ENCODE measurements at places on chromosomes 2 and 18.

DNA sequence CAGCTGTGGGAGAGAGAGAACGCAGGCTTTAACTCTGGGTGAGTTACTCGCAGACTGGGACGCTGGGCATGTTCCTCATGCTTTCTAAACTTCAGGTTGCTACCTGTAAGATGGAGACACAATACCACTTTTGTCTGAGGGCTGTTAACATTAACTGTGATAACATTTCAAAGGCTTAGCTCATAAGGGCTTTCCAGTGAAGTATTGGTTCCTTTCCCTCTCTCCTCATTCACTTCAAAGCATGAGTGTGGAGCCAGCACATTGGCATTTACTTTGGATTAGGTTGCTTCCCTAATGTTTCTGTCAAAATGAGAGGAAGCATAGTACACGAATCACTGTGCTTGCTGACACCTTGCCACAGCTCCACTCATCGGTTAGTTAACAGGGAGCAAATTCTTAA is 30.2 kb downstream of the INSIG2 start:
- no peak for DNase-seq

- DNase-seq = no peak
These were observed 342.3 kb upstream of the EPHA4 start for GRCh38 chr2:221914334-221914880.

DNA sequence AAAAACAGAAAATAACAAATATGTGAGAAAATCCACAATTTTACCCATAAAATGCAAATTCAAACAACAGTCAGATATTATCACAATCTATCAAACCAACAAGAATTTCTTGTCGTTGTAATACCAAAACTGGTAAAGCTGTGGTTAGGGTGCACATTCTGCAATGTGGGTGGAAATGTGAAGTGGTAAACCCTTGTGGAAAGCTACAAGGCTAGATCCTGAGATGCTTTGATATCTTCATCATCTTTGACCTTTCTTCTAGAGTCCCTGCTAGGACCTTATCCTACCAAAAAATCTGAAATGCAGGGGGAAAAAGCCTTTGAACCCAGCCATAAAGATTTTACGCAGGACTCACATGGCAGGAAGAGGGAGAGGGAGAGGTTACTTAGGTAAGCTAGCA is 17.2 kb upstream of the ATG16L1 start:
- DNase-seq = no peak

GRCh38 chr2:8535469-8535795 is 146.4 kb upstream of the ID2 start:
- no peak for DNase-seq

GRCh38 chr2:215906458-215906857 is 106.9 kb downstream of the MREG start:
- DNase-seq = no peak

DNA sequence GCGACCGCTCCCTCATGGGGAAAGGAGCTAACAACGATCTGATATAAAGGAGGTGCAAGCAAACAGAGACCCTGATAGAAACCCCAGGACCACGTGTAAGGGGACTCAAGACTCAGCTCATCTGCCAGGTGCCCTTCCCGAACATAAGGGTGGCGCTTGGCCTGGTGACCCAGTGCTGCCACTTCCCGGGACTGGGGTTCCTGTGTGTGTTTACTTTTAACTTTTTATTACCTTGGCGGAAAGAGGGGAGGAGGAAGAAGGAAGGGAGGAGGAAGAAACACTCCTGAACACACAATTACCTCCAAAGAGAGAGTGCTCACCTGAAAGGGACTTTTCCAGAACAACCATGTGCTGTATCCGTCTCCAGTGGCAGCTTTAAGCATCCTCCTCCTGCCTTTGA is 56.5 kb upstream of the EDAR start:
- no peak for DNase-seq

- DNase-seq = no peak
These were observed 137.5 kb downstream of the PHLPP1 start for GRCh38 chr18:62852851-62853250.

DNA sequence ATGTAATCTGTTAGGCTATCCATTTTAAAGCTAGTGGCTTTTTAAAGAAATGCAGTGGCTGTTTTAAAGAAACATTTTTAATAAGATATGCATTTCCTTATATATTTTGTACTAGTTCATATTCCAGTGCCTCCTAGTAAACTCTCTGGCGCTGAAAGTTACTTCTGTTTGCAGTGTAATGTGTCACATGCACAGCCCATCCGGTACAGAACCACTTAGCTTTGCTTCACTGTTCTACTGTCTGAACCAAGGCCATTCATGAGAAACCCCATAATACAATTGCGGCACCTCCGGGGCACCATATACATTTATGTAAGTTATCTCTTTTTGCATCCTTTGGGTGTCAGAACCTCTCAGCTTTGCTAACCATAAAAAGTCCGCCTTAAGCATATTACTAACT is 114.6 kb upstream of the KCTD1 start:
- DNase-seq = no peak

DNA sequence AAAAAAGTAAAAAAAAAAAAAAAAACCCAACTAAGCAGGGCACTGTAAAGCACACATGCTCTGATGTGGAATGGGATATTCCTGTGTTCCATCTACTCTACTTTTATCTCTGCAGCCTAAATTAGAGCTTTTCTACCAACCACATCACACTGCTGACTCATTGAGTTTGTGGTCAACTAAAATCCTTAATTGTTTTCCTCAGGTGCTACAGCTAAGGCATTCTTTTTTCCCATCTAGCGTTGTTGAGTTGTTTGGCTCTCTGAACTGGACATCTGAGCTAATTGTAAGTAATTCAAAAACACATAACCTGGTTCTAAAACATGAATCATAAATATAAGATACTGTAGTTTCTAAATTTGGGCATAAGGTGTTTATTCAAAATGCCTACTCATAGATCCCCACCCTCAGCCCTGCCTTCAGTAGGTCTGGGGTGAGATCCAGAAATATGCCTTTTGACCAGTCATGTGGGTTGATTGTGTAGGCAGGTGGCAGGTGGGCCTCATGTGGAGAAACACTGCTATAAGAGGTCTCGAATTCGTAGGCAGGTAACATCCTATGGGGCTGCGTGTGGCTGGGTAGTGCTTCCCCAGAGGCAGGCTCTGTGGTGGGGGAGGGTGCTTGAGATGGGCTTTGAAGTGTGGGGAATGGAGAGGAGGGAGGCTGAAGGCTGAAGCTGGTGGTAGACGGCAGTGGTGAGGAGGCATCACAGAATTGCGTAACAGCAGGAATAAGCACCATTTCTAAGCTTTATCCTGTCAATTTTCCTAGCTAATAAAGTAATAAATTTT is 27.2 kb downstream of the ANKRD29 start:
- DNase-seq = peak; percentile 30

- DNase-seq = no peak
These were observed 601.1 kb upstream of the PIK3C3 start for GRCh38 chr18:41353777-41354528.

- no peak for DNase-seq
These were observed 60.7 kb downstream of the KCTD18 start for GRCh38 chr2:200449149-200449548.

- no peak for DNase-seq
These were observed 222.1 kb downstream of the ANKRD30B start for GRCh38 chr18:14970027-14970426.

- DNase-seq = no peak
These were observed 487.2 kb upstream of the REG3G start for GRCh38 chr2:78538322-78538721.

DNA sequence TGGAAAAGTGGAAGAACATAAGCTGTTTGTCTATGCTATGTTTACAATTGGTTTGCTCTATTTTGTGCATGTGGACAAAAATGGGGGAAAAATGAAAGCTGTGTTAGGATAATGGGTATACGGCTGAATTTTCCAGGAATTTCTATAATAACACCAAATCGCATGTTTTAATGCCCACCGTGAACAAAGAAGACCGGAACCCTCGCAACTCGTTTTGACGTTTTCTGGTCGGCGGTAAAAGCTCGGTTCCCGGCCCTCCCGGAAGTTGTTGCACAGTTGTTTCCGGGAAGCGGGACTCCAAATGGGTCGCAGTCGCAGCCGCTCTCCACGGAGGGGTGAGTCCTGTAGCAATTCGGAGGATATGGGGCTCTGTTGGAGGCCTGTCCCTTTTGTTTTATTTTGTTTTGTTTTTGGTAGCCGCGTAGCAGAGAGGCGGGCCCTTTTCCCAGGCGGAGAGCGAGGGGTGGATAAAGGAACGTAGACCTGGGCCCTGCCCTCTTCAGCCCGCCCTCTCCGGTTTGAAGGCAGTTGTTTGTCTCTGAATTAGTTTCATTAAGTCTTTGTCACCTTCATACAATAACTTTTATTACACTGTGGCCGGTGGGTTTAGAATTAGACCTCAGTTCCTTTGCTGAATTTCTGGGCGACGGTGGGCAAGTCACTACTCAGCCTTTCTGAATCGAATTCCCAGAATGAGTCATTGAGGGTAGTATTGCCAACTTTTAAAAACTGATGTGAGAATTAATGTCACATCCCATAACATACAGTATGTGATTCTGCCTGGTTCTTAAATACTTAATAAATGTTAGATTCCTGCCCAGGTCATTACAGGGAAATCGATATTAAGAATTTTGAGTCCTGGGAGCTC is at the start of gene SNRNP27:
SNRNP27 (plus strand) TSS at position 273 of the 868 bp plus-strand sequence; CDS start at position 302, 29 bp downstream.
- peak; percentile 84 for DNase-seq

- peak; percentile 1 for DNase-seq
These were observed 58.3 kb downstream of the WDR7 start for GRCh38 chr18:56709463-56709862.

- peak; percentile 58 for DNase-seq
These were observed 68.6 kb downstream of the EXOC6B start for GRCh38 chr2:72757177-72757775.

- peak; percentile 84 for DNase-seq
These were observed 321.4 kb downstream of the IRS1 start for GRCh38 chr2:226478109-226478809.

DNA sequence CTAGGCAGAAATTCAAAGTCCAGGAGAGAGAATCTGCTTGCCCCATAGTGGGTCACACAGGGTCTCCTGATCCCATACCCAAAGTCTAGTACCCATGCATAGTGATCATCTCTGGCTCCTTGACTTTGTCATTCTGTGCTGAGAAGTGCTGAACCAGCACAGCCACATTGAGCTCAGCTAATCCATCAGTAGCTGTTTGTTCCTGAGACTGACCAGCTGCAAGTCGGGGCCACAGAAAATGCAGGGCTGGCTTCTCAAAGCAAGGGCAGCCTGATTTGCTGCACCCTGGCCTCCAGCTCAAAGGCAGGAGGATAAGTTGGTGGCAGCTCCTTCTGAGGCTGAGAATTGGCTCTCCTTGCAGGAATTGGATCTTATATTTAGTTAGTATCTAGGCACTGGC is 72.2 kb downstream of the LYPD1 start:
- DNase-seq = no peak

GRCh38 chr2:62871506-62871905 is 166.0 kb downstream of the EHBP1 start:
- no peak for DNase-seq

- peak; percentile 44 for DNase-seq
These were observed 160.7 kb downstream of the RAB3GAP1 start for GRCh38 chr2:135212757-135213156.

DNA sequence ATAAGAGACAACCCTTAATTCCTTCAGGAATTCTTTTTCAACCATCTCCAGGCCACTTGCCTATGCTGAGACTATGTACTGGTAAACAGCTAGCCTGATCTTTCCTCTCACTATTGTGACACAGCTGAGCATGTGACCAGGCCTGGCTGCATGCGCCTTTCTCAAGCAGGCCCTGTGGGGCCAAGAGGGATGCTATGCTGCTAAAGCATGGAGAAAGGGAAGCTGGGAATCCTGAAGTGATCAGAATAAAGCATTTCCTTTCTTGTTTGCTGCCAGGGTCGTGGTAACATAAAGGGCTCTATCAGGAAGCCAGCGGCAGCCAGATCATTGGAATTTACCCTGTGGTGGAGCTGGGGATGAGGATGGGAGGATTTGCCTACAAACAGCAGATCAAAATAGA is 29.8 kb upstream of the LCLAT1 start:
- peak; percentile 49 for DNase-seq

DNA sequence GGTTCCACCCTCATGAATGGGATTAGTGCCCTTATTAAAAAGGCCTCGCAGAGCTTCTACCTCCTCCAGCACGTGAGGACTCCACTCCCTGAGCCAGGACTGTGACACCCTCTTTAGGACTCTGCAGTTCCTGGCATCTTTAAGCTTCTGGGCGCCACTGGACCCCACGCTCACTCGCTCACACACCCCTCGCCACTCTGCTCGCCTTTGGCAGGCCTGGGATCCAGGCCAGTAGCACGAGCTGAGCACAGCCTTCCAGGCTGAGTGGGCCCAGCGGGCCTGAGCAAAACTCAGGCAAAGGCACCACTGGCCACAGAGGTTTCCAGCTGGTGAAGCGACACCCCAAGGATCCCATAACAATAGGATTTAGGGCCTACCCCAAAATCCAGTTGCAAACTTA is 107.9 kb upstream of the GPC1 start:
- no peak for DNase-seq

DNA sequence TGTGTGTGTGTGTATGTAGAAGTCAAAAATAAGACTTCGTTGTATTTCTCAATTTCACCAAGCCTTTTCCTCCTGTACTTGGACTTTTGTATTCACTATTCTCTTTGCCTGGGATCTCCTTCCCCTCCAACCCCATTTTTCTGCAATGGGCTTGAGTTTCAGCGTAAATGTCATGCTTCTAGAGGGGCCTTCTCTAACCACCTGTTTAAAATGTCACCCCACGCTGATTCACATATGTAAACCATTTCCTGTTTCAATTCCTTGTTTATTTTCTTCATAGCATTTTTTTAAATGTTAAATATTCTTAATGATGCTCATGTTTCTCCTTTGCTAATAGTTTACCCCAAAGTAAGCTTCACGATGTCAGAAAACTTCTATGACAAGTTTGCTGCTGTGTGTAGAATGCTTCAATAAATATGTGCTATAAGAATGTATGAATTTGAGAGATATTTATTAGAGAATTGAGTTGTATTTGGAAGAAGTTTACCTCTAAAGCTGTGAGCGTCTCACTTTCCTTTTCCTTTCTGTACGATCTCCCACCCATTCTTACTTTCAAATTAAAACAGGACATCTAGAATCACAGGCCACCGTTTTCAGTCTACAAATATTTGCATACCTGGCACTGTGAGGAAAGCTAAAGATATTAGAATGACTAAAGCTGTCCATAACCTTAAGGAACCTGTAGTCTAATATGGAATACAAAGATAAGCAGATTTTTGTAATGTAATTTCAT is 762.4 kb downstream of the LRRTM4 start:
- no peak for DNase-seq

- no peak for DNase-seq
These were observed 386.4 kb upstream of the CYRIA start for GRCh38 chr2:17052001-17052400.

- DNase-seq = peak; percentile 61
These were observed 72.8 kb upstream of the TGFA start for GRCh38 chr2:70626254-70626990.

All from ELF-1 (cell line).